ENCODE measurements at places on chromosomes 7 and 10.

- DNase-seq, result no peak
Observed at GRCh38 chr10:54985732-54986131, 184.7 kb upstream of the PCDH15 start.

DNA sequence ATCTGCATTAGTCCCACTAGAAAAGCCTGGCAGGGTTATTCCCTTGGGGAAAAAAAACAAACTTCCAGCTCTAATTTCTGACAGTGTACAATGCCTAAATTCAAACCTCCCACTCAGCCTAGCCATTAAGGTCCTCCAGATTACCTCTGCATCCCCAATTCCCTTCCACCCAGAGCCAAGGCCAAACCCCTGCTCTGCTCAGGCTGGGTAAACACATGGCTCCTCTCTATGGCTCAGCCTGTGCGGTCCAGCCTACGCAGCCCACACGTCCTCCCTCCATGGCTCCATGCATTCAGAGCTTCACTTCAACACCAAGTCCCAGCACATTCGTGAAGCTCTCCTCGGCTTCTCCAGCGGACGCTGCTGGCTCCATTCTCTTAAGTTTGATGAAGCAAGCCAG, 5.2 kb downstream of the DLG5 start:
- DNase-seq, result no peak

DNA sequence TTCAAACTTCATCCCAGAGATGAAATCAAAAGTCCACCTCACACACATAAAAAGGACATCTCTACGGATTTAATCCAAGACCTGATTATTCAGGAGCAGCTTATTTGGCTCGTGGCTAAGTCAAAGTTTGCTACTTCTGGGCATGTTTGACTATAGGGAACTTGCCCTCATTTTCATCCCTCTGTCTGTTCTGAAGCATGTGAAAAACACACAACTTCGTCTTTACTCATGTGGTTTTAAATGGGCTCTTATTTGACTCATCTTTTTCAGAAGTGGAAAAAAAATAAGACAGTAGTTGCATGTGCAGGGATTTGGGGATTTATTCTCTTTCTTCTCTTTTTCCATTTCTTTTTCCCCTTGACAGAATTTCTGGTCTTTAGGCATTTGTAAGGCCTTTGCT, 295.9 kb downstream of the TFEC start:
- no peak for DNase-seq

- no peak for DNase-seq
Observed at GRCh38 chr7:104855861-104856260, 158.1 kb upstream of the KMT2E start.

- DNase-seq, result no peak
Observed at GRCh38 chr7:1890289-1891235, 220.5 kb downstream of the ELFN1 start.

DNA sequence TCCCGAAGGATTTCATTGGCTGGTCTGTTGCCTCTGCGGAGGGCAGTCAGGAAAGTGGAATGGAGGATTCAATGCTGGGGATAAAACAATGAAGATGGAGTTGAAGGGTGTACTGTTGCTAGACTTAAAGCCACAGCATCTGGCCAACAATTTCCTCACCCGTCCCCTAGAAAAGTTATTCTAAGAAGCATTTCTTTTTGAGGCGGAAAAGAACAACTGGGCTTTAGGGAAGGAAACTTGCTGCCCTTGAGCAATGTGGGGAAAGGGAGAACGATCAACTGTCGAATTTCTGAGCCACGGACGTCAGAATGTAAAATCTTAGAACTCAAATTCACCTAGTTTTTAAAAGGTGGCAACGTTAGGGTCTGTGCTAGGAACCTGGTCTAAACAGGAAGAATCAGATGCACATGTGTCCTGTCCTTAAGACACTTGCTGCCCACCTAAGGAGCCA, 664 bp downstream of the FMC1 start:
- no peak for DNase-seq

Data from stimulated activated CD4-positive, alpha-beta T cell treated with anti-CD3 and anti-CD28 coated beads, Interleukin-12 subunit alpha, Interleukin-12 subunit beta, amount 100 ng/mL, for 24 hours (primary cell).